Inflammatory macrophage (primary cell): ENCODE measurements at places on chromosomes 6 and 20.
A peak's percentile ranks its signal among the peaks of the same experiment; 100 is the strongest.

GRCh38 chr6:35473850-35474130 is 5.6 kb downstream of the RPL10A start:
- DNase-seq = no peak

GRCh38 chr6:44266347-44266746 is 996 bp upstream of the NFKBIE start:
- no peak for DNase-seq

- DNase-seq = peak; percentile 3
Measured at GRCh38 chr6:98944598-98945081, 3.1 kb downstream of the FBXL4 start.

GRCh38 chr6:54722328-54722727 is 124.2 kb upstream of the FAM83B start:
- DNase-seq = no peak

DNA sequence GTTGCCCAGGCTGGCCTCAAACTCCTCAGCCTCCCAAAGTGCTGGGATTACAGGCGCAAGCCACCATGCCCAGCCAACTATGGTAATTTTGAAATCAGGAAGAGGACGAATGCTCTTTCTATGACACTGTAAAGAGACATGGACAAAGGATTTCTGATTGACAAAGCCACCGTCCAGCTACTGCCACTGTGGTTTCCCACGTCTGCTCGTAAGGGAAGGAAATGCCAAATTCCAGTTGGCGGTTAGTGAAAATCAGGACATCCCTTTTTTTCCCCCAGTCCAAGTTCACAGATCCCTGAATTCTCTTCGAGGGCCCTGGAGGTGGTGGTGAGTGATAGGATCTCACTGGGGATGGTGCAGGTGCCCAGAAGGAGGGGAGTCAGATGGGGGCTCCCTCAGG is 31.2 kb downstream of the SNAI1 start:
- peak; percentile 58 for DNase-seq

DNA sequence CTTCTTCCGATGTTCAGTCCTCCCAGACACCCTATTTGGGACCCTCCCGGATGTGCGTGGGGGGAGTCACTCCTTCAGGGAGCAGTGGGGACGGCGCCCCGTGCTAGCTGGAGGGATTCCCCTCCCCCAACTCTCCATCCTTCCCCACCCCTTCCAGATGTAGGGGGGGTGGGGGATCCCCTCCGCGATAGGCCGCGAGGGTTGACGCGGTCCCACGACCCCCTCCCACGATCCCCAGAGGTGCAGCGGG is 548 bp downstream of the GNL1 start:
- DNase-seq = no peak

- DNase-seq = no peak
Measured at GRCh38 chr6:160088069-160088783, 33.4 kb upstream of the SLC22A1 start.

- peak; percentile 95 for DNase-seq
Measured at GRCh38 chr6:2725999-2726567, 24.6 kb downstream of the MYLK4 start.

DNA sequence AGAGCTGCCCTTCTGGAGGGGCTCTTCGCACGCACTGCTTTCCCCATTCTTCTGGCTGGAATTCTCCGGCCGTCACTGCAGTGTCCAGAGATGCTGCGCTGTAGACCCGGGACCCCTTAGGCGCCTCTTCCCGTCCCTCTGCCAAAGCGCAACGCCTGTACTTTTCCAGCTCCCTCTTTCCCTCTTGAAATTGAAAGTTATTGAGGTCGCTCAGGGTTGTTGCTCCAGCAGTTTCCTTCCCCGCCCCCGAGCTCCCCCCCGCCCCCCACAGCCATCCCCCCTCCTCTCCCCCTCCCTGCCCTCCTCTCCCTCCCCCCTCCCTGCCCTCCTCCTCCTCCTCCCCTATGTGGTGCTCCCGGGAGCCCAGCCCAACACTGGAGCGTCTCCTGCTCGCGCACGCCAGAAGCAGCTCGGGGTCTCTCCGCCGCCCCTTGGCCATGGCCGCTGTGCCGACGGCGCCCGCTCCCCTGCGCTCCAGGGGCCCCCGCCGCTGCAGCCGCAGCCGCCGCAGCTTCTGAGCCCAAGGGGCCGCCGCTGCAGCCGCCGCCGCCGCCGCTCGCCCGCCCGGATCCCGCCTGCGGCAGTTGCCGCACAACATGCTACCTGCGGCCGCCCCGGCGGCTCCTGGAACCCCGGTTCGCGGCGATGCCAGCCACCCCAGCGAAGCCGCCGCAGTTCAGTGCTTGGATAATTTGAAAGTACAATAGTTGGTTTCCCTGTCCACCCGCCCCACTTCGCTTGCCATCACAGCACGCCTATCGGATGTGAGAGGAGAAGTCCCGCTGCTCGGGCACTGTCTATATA is at the start of gene RSPO3:
Gene RSPO3 (plus strand): TSS at position 374 of the 804 bp plus-strand sequence. CDS start 522 bp downstream, outside the sequence.
- DNase-seq = peak; percentile 26

DNA sequence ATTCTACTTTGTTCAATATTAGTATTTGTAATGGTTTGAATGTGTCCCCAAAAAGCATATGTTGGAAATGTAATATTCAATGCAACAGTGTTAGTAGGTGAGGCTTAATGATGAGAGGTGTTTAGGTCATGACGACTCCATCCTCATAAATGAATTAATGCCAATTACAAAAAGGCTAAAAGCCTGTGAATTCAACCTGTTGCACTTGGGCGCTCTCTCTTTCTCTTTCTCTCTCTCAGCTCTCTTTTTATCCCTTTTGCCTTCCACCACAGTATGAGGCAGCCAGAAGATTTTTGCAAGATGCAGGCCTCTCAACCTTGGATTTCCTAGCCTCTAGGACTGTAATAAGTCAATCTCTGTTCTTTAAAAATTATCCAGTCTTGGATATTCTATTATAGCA is 34.6 kb downstream of the PSMB9 start:
- DNase-seq = no peak

- DNase-seq = no peak
Measured at GRCh38 chr6:84251891-84252539, 24.6 kb upstream of the CEP162 start.

- DNase-seq = peak; percentile 49
Measured at GRCh38 chr6:27495386-27496135, 22.7 kb upstream of the ZNF184 start.

DNA sequence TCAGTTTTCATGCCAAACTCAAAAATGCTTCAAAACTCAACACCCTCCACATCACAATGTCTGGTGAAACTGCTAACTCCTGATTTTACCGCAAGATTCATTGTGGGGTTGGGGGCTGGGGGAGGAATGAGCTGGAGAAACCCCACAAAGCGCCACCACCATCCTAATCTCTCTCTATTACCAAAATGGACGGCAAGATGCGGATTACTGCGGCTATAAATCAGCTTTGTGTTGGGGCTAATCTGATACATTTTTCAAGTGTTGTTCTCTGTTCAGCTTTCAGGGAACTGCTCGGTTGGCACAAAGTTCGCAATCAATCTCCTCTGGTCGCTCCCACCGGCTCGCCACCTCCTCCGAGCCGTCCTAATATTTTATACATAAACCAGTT is 83.7 kb downstream of the TMEM242 start:
- DNase-seq = no peak

GRCh38 chr20:6866741-6867140 is 99.3 kb downstream of the BMP2 start:
- DNase-seq = no peak

DNA sequence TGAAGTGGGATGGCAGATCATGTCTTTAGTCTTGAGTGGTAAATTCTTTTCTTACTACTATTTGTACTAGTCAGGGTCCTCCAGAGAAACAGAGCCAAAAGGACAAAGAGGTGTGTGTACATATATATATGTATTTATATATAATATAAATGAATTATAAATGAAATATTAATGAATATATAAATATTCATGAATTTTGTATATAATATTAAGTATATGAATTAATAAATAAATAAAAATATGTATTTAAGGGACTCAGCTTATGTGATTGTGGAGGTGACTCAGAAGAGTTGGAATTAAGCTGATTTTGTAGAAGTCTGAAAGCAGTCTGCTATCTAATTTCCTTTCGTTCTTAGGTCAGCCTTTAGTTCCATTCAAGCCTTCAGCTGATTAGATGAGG is 265.3 kb upstream of the MMS22L start:
- DNase-seq = no peak

GRCh38 chr6:74356391-74356790 is 660.4 kb downstream of the CD109 start:
- no peak for DNase-seq

DNA sequence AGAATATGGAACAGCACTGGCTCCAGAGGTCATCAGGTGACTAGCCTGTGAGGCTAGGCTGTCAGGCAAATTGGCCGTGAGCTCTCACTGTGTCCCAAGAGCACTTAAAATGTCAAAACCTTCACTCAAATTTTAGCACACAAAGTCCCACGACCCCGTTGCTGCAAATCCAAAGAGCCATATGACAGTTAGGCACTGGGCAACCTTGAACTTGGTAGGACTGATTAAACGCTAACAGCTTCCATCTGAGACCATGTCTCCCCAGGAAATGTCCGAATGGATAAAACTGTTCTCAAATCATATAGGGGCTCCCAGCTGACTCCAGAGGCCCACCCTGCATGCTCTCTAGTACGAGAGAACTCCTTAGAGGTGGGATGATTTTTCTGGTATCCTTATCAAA is 196.6 kb downstream of the PHACTR1 start:
- DNase-seq = no peak

- DNase-seq = no peak
Measured at GRCh38 chr6:32109114-32109764, at the start of gene TNXB. Gene TNXB, minus strand, starts transcription at chr6:32109338. Its CDS starts 11,140 bp downstream, at chr6:32098198.

DNA sequence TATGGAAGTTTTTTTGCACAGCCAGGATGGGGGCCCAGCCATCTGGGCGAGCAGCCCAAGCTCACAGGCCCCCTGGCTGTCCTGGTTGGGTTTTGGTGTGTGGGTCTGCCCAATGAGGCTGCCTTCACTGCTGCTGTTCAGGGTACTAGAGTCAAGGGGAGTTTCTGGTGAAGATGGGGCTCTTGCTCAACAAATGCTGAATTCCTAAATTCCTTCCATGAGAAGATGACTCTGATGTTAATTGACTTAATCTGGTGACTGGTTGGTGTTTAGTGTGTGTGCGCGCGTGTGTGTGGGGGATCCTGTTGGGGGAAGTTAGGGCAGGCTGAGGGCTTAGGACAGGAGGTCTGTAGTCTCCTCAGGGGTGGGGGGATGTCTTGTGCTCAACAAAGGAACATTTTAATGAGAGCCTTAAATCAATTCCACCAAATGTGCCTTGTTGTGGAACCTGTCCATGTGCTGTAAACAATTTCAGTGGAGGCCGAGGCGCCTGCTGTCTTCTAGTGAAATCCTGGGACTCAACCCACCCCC is 1.9 kb downstream of the PTK7 start:
- DNase-seq = no peak

DNA sequence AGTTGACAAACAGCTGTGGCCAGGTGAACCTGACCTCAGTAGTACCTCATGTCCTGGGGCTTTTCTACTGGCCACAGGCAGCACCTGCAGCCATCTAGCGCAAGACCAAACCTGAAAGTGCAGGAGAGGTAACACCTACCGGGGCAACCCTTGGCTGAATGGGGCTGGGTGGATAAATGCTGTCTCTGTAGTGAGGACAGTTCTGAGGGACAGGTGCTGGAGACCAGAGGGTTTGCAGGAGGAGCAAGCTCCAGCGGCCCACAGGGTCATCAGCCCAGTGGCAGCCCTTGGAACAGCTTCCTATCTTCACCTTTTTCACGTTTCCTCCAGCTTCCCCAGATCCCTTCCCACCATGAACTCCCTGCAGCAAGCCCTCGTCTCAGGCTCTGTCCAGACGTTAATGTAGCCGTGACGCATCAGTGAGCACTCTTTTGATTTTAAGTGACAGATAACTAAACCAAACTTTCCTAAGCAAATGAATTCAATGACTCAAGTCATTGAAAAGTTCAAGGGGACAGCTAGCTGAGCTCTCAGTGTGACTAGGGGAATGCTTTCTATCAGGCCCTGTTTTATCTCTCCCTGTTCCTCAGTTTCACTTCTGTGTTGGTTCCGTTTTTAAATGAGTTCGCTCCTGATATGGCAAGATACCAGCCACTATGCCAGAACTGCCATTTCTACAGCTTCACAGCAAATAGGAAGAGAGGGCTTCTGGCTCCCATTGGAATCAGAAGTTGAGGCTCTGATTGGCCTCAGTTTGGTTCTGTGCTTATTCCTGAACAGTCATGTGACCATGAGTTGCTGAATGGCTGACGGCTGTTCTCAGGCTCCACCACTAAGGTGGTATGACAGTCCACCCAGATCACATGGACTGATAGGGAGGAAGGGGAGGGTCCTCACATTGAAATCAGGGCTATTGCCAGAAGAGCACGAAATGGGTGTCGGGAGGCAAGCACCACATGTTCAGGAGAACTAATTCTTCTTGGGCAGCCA is 12.1 kb upstream of the PFDN4 start:
- peak; percentile 21 for DNase-seq

- no peak for DNase-seq
Measured at GRCh38 chr20:45595235-45595634, 16.2 kb upstream of the WFDC8 start.

DNA sequence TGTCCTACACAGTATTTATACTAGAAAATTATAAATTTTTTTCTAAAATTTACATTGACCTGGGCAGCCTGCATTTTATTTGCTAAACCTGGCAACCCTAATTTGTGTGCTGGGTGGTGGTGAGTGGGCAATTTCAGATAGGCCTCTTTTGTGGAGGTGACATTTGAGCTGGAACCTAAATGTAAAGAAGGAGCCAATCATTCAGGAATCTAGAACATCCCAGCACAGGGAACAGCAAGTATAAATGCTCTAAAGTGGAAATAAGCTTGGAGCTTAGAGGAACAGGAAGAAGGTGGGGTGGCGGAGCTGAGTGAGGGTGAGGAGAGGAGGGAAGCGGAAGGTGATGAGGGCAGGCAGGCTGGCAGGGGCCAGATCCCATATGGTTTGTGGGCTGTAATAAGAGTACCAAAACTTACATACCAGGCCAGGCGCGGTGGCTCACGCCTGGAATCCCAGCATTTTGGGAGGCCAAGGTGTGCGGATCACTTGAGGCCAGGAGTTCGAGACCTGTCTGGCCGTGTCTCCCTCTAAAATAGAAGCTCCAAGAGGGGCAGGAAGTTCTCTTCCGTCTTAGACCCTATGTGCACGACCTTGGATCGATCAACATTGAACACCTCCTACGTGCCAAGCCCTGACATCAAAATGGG is 549 bp upstream of the CSE1L start:
- peak; percentile 76 for DNase-seq

GRCh38 chr6:169164451-169164850 is 89.2 kb downstream of the THBS2 start:
- DNase-seq = no peak

DNA sequence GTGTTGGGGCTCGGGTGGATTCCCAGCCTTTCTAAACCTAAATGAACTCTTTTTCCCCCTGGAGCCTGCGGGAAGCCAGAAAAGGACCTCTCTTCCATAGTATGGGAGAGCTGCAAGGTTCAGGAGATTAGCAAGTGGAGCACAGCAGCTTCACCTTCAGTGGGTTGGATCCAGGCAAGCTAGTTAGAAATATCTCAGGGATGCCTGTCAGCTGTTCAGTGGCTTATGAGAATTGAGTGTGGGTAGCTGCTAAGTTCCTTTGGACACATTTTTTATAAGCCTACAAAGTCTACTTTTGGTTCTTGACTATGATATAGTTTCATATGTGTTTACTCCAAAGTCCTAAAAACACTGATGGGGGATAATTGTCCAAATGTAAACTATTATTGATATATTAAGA is 642.1 kb downstream of the EPM2A start:
- no peak for DNase-seq

GRCh38 chr6:132235596-132236280 is 165.5 kb downstream of the MOXD1 start:
- no peak for DNase-seq

GRCh38 chr6:17886891-17887290 is 100.5 kb downstream of the KIF13A start:
- peak; percentile 81 for DNase-seq

GRCh38 chr6:57247603-57248002 is 25.5 kb upstream of the RAB23 start:
- no peak for DNase-seq

- DNase-seq = no peak
Measured at GRCh38 chr6:1382883-1383728, 6.3 kb upstream of the FOXF2 start.
